Activated T-helper 2 cell treated with anti-CD3 and anti-CD28 coated beads, Interferon-gamma antibody, Interleukin-2, Interleukin-4, amounts not matched to agents 10 μg/mL and 5 μg/mL and 100 μg/mL, durations not matched to agents 14 hours and 24 hours and 36 hours (primary cell): ENCODE measurements at places on chromosomes 2 and 18. TPM values are rescaled to one million over a fixed set of nuclear protein-coding genes. Genes with fewer than 3 reads are reported as not detected.
A peak's percentile ranks its signal among the peaks of the same experiment; 100 is the strongest.

GRCh38 chr2:61670591-61671501 lies 132.7 kb upstream of the XPO1 start:
- DNase-seq: peak; percentile 12
- H3K4me1 ChIP-seq: peaks cover 19% of the 10 kb centered on the region
- H3K4me3 ChIP-seq: peak overlapping the region; percentile 61
- peak overlapping the region; percentile 89 for H3K27ac ChIP-seq
- H3K36me3 ChIP-seq: peaks cover 10% of the 10 kb centered on the region

- peaks cover 2% of the 10 kb centered on the region for H3K27me3 ChIP-seq
- H3K4me3 ChIP-seq: no peak overlapping the region
- H3K4me1 ChIP-seq: no peaks in the 10 kb centered on the region
- no peak overlapping the region for H3K27ac ChIP-seq
Observed at GRCh38 chr2:207791579-207792243, 22.0 kb upstream of the FZD5 start.

GRCh38 chr2:5766561-5766960 lies 74.4 kb downstream of the SOX11 start:
- H3K4me1 ChIP-seq: no peaks in the 10 kb centered on the region
- no peaks in the 10 kb centered on the region for H3K27me3 ChIP-seq
- DNase-seq: no peak
- no peaks in the 10 kb centered on the region for H3K36me3 ChIP-seq

GRCh38 chr2:216829533-216829932 lies 30.3 kb downstream of the TNP1 start:
- DNase-seq: no peak
- no peak overlapping the region for H3K27ac ChIP-seq
- H3K36me3 ChIP-seq: no peaks in the 10 kb centered on the region
- H3K27me3 ChIP-seq: peaks cover 21% of the 10 kb centered on the region

GRCh38 chr18:46950064-46950656 lies 32.8 kb downstream of the KATNAL2 start:
- H3K27me3 ChIP-seq: peaks cover 4% of the 10 kb centered on the region
- H3K36me3 ChIP-seq: no peaks in the 10 kb centered on the region

DNA sequence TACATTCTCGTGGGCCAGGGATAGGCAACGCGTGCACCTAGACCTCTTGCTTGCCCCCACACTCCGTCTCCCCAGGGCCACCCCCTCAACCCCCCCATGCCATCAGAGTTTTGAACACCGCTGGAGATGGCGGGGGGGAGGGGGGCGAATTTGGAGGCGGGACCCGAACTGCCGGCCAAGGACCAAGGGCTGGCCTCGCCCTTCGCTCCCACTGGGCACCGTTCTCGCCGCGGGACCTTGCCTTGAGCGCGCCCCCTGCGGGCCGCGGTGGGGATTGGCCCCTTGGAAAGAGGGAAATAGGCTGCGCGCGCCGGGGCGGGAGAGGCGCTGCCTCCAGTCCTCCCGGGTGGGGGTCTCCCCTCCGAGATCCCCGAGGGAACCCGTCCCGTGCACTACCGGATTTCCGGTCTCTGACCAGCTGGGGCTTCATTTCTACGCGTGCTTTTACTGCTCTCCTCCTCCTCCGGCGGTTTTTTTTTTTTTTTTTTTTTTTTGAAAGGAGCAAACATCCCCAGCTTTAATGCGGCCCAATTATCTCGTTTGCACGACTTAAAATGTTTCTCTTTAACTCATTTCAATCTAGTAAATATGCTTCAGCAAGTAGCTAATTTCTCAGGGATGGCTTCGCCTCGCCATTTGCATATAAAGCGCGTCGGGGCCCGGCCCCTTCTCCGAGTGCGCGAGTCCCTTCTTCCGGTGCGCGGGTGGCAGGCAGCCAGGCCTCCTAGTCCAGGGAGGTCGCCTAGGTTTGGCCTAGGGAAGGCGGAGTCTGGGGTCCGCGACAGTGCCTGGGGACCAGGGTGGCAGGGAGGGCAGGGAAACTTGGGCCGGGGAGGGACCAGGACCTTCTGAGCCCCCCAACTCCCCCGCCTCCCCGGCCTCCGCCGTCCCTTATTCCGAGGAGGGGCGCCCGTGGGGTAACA lies 10.0 kb upstream of the GBX2 start:
- H3K4me1 ChIP-seq: peaks cover 4% of the 10 kb centered on the region
- peaks cover 53% of the 10 kb centered on the region for H3K27me3 ChIP-seq
- DNase-seq: no peak
- H3K36me3 ChIP-seq: no peaks in the 10 kb centered on the region
- H3K27ac ChIP-seq: no peak overlapping the region

Gene ZBTB7C
- 0.07 and 0.21 TPM in 2 replicates for total RNA-seq
